Stimulated activated CD4-positive, alpha-beta T cell treated with anti-CD3 and anti-CD28 coated beads, Interleukin-2, amount 100 ng/mL, for 4 hours (primary cell): ENCODE measurements at places on chromosomes 12 and 14.

DNA sequence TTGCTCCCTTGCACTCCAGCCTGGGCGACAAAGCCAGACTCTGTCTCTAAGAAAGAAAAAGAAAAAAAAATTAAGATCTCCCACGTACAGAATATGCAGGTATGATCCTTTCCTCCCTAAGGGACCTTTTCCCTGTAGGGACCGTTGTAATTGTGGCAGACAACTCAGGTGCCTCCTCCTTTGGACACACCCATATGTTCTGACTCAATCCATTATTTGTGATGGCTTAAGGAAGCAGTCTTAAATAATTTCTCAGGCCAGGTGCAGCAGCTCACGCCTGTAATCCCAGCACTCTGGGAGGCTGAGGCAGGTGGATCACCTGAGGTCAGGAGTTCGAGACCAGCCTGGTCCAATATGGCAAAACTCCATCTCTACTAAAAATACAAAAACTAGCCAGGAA is 53.1 kb downstream of the TMCC3 start:
- no peak for DNase-seq

- DNase-seq = no peak
These were observed 440.1 kb upstream of the CCDC196 start for GRCh38 chr14:66046035-66046434.

DNA sequence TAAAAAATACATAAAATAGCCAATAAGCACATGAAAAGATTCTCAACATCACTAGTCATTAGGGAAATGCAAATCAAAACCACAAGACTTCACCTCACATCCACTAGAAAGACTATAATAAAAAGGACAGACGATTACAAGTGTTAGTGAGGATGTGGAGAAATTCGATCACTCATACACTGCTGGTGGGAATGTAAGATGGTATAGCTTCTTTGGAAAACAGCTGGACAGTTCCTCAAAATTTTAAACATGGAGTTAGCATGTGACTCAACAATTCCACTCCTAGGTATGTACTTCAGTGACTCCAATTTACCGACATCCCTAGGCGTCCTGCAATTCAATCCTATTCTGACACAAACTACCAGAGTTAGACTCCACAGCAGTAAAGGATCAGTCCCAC is 13.7 kb downstream of the TRIM9 start:
- no peak for DNase-seq

- no peak for DNase-seq
These were observed 76.8 kb downstream of the HSD17B6 start for GRCh38 chr12:56839915-56840325.

DNA sequence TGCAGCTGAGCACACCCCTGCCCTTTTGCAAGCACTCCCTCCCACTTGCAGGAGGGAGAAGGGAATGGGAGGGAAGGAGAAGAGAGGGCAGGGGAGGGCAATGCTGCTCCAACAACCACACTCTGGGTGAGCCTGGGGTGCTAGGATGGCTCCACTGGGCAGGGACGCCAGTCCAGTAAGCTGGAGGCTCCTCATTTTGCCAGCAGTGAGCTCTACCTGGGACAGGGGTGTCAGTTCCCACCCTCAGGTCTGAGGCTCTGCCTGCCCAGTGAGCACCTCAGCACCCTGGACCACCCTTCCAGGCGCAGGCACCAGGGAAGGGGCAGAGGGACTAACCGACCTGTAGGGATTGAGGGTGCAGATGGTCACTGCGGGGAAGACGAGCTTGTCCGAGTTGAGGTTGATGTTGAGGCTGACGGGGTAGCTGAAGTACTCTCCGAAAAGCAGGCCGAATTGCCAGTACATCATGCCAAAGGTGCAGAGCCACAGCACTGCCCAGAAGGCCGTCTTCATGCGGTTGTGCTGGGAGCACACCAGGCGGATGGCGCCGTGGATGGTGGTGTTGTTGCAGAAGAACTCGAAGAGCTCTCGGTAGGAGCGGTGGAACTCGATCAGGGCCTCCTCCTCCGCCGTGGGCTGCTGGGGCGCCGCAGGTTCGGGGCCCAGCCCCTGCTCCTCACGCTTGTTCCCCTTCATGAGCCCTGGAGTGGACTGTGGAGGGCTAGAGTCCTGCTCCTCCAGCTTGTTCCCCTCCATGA is 1.2 kb downstream of the SCNN1A start:
- no peak for DNase-seq

- no peak for DNase-seq
These were observed 163.1 kb upstream of the IFNG-AS1 start for GRCh38 chr12:67826148-67826547.

DNA sequence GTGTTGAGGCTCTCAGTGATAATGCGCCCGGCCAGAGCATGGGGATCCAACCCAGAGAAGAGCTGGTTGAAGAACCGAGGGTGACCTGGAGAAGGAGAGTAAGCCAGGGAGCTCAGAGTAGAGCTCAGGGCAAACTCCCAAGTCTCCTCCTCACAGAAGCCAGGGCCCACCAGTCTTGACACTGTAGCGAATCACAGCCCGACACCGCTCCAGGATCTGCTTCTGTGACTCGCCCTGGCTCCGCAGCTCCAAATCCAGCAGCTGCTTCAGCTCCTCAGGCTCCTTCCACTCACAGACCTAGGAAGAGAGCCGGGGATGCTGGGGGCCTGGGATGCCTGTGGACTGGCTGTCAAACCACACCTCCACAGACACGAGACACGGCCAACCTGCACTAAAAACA is 8.2 kb upstream of the ZNF740 start:
- no peak for DNase-seq

DNA sequence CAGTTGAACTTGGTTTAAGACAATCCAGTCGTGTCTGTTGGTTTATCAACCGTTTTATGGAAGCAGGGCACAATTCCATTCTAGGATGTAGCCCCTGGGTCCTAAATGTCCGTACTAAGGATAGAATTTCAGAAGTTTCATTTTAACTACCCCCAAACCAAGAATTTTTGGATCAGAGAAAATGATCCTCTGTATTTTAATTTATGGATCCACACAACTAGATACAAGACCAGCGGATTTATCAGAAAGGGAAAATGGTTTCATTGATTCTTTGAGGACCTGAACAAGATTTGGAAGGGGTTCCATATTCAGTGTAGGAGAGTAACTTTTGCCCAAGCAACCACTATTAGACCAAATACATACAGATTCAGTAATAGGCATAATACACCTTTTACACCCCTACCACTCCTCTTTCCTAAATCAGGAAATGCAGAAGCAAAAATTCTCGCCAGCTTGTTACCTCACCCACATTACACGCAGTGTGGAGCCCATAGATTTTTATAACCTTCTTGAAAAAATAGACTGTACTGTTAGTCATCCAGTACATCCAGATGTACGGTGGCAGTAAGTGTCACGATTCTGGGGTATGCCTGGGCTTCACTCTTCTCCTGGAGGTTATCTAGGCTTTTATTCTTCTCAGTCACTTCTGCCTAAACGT is 1.4 kb upstream of the FBXL14 start:
- no peak for DNase-seq

DNA sequence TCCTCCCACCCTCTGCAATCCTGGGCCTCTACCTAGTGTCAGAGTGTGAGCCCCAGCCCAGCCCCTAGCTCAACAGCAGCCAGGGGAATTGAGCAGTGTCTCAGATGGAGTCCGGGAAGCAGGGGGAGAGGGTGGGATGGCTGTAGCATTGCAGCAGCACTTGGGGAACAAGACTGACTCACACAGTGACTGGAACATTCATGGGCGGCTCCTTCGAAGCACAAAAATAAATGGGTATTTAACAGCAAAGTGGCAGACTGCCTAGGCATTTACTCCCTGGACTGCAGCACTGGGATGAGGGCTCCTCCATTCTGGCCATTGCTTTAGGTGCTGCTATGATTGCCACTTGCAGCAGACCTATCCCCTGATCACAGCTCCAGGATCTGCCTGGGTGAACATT is 46.0 kb upstream of the STK38L start:
- no peak for DNase-seq

DNA sequence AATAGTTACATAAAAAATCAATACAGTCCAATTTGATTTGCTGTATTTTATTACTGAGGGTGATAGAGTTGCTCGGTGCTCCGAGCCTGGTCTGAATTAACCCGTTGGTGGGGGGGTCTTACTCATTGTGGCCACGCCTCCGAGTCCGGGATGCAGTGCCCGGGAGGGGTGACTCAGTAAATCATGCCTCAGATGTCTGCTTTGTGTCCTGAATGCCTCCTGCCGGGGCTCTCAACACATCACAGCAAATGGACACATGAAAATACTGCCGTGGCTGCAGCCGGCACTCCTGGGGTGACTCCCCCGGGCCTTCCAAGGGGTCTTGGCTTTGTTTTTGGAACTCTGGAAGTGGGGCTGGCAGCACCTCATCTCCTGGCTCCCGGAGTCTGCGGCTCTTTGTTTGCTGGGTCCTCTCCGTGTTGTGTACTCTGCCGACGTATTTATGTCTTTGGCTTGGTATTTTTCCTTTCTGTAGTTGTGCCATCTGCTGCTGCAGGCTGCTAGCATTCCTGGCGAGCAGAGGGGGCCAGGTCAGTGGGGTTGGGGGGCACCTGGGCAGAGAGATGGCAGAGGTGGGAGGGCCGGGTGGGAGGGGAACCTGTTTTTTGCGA is 129.0 kb downstream of the AACS start:
- DNase-seq = no peak

DNA sequence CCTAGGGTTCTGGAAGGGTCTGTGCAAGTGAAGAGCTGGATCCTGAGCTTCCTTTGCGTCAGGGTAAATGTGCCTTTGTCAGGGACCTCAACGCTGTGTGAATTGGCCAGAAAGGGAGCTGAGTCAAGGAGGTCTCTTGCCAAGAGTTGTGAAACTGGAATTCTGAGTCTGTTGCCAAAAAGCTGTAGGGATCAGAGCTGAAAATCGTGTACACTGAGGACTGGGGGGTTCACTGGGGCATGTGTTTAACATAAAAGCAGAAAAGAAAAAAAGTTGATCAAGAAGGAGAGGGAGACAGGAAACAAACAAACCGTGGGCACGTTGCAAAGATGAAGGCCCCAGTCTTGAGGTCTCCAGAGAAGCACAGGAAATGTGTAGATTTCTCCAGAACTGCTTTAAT is 1081.5 kb downstream of the VRK1 start:
- DNase-seq = no peak

GRCh38 chr14:76612654-76613053 is 148.6 kb upstream of the VASH1 start:
- no peak for DNase-seq

DNA sequence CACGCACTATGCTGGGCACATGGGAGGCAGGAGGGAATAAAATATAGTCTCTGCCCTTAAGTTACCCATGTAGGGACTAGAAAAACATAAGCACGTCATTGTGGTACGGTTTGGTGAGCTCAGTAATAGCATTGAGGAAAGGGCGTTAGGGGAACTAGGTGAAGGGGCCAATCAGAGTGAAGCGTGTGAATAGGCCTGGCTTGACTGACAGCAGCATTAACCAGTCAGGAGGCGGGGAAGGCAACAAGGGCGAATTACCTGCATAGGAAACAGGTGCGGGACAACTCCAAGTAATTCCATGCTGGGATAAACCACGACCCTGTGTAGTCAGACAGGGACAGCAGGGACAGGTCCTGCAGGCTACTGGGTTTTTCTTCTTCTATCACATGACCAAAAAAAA is 107.7 kb downstream of the UNC79 start:
- DNase-seq = no peak

GRCh38 chr14:39847194-39847593 is 415.0 kb upstream of the FBXO33 start:
- DNase-seq = no peak

DNA sequence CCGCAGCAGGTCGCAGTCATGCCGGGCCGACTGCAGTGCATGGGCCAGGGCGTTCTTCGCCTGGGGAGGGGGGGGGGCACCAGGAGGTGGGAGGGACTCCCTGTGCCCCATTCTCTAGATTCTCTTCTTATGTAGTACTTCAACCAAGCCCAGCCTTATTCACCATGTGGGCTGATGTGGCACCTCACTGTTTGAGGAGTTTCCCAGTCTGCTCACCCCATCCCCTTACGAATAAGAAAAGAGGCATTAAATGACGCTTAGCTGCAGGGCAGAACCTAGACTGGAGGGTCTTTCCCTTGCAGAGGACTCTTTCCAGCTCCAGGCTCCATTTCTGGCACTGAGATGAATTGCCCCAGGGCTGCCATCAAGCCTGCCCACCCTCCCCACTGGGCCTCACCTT is 12.2 kb downstream of the CMTM5 start:
- no peak for DNase-seq

- no peak for DNase-seq
These were observed 186.9 kb downstream of the ALX1 start for GRCh38 chr12:85466890-85467289.

DNA sequence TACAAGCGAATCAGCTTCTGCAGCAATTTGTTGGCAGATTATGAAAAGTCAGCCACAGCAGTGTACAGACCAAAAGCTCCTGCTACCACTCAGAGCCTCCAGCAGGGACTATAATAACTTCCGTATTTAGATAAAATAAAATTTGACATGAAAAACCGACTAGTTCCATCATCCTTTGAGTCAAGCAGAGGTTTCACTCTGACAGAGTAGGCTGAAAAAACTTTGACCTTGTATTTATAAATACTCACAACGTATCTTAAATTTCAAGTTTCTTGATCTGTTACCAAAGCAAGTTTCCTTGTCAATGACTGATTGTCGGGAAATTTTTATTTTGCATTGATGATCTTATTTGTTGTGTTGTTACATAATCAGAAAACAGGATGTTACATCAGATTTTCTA is 283.4 kb downstream of the DAD1 start:
- DNase-seq = no peak

DNA sequence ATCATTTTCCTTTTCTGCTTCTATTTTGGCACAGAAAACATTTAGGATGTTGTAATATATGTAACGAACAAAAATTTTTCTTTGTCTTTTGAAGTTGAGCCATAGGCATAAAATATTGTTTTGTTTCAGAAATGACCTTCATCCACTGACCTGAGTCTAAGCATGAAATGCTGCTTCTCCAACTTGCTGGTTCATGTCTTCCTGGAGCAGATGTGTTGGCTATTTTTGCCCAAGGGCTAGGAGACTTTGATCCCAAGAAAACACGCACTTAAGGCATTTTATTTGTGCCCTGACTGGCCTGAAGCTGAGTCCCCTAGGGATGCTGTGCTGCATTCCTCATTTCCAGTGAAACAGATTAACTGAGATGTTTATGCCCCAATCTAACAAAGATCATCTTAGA is 27.2 kb upstream of the ALG10B start:
- no peak for DNase-seq

DNA sequence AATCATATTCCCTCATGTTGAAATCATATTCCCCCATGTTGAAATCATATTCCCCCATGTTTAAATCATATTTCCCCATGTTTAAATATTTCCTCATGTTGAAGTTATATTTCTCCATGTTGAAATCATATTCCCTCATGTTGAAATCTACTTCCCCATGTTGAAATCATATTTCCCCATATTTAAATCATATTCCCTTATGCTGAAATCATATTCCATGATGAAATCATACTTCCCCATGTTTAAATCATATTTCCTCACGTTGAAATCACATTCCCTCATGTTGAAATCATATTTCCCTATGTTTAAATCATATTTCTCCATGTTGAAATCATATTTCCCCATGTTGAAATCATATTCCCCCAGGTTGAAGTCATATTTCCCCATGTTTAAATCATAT is 34.6 kb upstream of the ADGRD1 start:
- DNase-seq = no peak
